Skeletal muscle cell (primary cell): ENCODE measurements at places on chromosomes 3 and 15.
A peak's percentile ranks its signal among the peaks of the same experiment; 100 is the strongest.

DNA sequence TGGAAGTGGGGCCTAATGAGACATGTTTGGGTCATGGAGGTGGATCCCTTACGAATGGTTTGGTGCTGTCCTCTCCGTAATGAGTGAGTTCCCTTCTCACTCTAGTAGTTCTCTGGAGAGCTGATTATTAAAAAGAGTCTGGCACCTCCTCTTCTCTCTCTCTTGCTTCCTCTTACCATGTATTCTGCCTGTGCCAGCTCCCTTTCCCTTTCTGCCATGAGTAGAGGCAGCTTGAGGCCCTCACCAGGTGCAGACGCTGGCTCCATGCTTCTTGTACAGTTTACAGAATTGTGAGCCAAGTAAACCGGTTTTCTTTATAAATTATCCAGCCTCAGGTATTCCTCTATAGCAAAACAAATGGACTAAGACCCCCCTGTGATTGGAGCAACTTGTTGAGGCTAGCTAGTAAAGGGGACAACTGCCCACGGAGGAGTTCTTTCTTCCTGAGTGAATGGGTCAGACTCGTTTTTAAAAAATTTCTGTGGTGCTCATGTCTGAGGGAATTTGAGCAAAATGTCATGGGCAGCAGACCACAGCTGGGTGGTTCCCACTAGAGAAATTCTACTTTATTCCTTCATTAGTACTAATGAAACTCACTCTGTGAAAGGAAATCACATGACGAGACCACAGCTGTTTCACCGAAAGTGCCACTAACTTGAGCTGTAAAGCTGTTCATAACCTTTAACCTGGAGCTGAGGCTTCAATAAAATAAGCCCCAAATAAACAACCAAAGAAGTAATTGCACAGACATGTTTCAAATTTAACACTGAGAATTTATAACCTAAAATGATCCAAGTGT is 210.0 kb downstream of the NFKBIZ start:
- no peak for DNase-seq

DNA sequence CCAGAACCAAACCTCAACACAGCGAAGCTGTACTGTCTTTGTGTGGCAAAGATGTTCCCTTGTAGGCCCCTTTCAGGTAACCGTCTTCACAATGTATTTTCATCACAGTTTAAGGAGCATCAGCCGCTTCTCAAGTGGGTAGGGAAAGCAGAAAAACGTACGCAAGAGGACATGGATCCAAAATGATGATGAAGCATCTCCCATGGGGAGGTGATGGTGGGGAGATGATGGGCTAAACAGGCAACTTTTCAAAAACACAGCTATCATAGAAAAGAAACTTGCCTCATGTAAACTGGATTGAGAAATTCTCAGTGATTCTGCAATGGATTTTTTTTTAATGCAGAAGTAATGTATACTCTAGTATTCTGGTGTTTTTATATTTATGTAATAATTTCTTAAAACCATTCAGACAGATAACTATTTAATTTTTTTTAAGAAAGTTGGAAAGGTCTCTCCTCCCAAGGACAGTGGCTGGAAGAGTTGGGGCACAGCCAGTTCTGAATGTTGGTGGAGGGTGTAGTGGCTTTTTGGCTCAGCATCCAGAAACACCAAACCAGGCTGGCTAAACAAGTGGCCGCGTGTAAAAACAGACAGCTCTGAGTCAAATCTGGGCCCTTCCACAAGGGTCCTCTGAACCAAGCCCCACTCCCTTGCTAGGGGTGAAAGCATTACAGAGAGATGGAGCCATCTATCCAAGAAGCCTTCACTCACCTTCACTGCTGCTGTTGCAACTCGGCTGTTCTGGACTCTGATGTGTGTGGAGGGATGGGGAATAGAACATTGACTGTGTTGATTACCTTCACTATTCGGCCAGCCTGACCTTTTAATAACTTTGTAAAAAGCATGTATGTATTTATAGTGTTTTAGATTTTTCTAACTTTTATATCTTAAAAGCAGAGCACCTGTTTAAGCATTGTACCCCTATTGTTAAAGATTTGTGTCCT is 60.0 kb downstream of the AAGAB start:
- DNase-seq, result peak; percentile 57

GRCh38 chr3:186896875-186897274 is 33.5 kb upstream of the ST6GAL1 start:
- DNase-seq, result no peak

GRCh38 chr3:125525153-125525552 is 5.2 kb upstream of the SNX4 start:
- no peak for DNase-seq

GRCh38 chr3:65666448-65667091 is 372.1 kb downstream of the MAGI1 start:
- DNase-seq, result peak; percentile 30

DNA sequence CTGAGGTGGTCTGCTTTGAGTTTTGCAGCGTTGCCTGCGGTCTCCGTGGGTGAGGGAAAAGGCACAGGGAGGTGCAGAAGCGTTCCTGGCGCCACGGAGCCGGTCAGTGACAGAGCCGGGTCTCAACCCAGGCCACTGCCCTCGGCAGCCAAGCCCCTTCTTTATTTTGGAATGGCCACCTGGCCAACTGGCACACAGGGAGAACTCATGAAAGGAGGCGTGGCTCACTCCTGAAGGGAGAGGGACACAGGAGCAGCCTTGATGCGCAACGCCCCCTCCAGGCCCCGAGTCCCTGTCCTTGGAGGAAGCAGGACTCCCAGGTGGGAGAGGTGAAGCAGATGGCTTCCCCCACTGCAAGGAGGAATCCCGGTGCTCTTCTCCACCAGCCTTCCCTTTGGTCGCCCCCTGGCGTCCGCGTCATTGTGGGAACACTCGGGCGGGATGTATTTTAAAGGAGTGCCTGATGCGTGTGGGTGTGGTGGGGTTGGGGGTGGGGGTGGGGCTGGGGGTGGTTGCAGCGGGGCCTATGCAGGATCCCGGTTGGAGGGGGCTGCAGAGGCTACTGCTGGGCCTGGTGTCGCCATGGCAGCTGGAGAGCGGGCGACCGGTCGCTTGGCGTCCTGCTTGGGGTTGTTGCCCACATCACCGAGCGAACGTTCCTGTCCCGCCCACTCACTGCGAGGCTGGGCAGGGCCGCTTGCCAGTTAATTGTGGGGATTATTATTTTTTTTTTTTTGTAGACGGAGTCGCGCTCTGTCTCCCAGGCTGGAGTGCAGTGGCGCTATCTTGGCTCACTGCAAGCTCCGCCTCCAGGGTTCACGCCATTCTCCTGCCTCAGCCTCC is 32.6 kb downstream of the APBA2 start:
- DNase-seq, result no peak

DNA sequence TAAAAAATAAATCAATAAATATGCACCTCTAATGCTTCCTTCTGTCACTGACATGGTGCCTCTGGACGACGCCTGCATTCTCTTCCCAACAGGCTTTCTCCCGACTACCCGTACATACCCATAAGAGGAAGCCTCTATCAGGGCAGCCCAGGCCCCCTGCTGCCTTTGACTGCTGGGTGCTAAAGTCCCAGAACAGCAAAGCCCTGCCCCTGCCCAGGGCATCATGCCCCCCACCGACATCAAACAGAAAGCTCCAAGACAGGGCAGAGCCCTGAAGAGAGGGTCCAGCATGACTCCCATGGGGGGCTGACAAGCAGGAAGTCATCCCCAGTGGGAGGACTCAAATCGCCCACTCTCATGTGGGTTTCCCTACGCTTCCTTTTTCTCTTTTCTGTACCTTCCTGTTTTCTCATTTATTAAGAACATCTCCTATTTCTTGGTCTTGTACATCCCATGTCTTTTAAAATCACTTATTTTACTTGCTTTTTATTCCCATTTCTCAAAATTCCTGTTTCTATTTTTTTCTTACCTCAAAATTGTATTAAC is 23.4 kb downstream of the XPC start:
- DNase-seq, result no peak

DNA sequence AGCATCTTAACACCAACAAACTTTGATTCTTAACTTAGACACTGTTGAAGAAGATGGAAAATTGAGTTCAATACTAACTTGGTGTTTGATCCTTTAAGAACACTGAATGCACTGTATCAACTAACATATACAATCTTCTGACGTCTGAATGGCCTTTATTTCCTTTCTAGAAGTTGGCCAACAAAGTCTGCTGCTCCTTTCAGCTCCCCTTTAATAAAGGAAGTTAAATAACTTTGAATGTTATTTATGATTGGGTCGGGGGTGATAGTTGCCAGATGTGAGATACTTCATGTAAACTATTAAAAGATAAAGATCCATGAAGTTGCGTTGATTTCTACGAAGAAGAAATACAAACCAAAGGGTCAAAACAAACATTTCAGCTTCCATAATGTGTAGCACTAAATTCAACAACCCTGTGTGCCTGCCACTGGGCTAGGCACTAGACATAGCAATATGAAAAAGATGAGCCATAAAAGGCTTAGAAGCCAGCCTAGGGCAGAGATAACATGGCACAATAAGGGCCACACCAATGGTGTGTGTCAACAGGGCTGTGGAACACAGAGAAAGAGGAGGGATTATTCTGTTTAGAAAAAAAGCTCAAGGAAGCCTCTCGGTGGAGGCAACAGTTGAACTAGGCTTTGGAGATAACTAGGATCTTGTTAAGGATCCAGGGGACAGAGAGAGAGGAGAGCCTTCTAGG is 337.8 kb downstream of the MECOM start:
- no peak for DNase-seq

GRCh38 chr3:186413615-186414415 is 51.8 kb upstream of the DGKG start:
- peak; percentile 65 for DNase-seq

GRCh38 chr3:101171681-101172191 is 148.6 kb downstream of the IMPG2 start:
- DNase-seq, result no peak

- no peak for DNase-seq
Observed at GRCh38 chr3:32901005-32901932, 50.2 kb upstream of the CCR4 start.

DNA sequence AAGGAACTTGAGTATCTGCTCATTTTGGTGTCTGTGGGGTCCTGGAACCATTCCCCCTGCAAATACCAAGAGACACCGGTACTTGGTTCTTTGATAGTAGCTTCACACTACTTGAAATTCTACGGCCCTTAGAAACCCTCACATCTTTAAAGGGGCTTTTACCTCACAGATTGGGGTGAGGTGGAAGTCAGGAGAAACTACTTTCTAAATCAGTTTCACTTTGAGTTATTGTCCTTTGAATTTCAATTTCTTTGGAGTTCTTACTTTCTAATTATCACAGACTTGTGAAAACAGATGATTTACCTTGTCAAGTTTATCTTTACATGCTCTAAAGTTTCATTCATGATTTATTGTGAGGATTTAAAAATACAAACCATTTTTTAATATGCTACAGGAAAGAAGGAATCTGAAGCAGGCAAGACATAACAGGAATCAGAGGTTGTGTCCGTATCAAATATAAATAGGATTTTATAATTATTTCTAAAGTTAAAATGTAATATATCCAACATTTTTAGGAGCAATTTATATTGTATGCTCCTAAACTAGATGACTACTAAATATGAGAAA is 98.9 kb downstream of the NEDD4 start:
- DNase-seq, result no peak

DNA sequence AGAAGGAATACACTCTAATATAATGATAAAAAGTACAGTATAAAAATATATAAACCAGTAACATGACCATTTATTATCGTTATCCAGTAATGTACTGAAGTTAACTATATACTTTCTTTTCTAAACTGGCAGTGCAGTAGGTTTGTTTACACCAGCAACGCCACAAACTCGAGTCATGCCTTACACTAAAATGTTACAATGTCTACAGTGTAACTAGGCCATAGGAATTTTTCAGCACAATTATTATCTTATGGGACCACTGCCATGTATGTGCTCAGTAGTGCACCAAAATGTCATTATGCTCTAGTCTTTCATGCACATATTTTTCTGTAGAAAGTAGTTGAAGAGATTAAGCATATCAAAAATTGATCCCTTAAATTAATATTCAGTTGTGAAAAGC is 609.8 kb upstream of the BCHE start:
- DNase-seq, result peak; percentile 12

DNA sequence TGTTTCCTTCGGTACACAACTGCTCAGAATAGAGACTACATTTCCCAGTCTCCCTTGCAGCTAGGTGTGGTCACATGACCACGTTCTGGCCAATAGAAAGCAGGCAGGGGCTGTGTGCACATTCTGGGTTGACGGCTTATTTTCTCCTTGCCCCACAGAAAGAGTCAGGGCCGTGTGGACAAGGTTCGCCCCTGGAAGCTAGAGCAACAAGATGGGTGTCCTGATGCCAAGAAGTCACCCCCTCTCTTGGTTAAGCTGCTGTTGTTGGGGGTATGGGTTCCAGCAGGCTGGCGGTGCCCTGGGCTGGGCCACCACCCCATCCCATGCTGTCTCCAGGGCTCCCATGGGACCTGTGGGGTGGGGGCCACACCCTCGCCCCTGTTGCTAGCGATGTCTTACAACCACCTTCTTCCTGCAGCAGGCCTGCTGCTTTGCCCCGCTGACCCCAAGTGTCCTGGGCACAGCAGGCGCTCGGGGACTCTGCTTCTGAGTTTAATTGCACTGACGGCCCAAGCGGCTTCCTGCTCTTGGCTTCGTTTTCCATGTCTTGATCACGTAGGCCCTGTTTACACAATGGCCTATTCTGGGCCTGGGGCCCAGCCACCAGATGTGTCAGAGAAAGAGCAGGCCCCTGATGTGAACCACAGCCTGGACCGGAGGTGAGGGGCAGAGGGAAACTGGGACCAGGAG is 24.9 kb downstream of the ABTB1 start:
- DNase-seq, result peak; percentile 70

GRCh38 chr3:138938877-138939560 is 7.9 kb downstream of the FOXL2 start:
- no peak for DNase-seq

DNA sequence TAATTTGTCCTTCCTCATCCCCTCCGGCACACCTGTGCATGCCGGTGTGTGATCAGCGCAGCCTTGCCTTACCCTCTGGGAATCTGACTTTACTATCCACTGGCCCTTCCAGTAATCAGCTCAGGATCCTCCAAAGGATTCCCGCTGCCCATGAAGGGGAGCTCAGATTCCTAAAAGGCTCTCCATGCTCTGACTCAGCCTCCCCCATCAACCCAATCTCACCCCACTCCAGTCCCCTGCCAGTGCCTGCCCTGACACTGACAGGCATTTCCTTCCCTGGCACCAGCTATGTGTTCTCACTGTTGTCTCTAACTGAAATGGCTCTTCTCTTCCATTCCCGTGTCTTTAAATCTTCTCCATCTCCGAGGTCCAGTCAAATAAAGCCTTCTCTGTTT is 7.3 kb upstream of the BCL2A1 start:
- no peak for DNase-seq

GRCh38 chr15:81221449-81221848 is 24.8 kb downstream of the IL16 start:
- DNase-seq, result no peak
